Stimulated activated CD8-positive, alpha-beta memory T cell treated with anti-CD3 and anti-CD28 coated beads, Interleukin-15, amount 100 ng/mL, for 1 hour (primary cell): ENCODE measurements at places on chromosomes 1 and 21.

- no peak for DNase-seq
These were observed 19.7 kb upstream of the RIPK4 start for GRCh38 chr21:41786509-41786987.

GRCh38 chr1:229434641-229435051, 752 bp upstream of the ACTA1 start:
- no peak for DNase-seq

GRCh38 chr21:42377211-42377950, 11.0 kb upstream of the TFF1 start:
- DNase-seq, result no peak

GRCh38 chr1:209708297-209708696, 3.7 kb downstream of the HSD11B1 start:
- no peak for DNase-seq

GRCh38 chr21:43297391-43297981, 128.7 kb downstream of the CRYAA start:
- DNase-seq, result no peak

DNA sequence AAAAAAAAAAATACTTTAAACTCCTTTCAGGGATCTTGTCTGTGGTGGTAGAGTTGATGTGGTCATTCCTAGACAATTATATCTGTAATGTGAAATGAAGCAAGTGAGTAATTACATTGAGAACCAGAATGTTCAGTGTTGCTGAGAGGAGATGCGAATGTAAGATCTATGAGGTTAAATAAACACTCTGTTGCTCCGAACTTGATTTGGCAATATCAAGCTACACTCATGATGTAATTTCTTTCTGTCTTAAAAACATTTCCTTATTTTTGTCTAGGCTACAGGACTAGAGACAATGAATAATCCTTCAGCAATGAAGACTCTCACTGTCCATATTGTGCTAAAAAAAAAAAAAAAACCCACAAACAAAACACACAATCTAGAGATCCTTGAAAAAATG, 63.1 kb upstream of the IGSF5 start:
- no peak for DNase-seq

DNA sequence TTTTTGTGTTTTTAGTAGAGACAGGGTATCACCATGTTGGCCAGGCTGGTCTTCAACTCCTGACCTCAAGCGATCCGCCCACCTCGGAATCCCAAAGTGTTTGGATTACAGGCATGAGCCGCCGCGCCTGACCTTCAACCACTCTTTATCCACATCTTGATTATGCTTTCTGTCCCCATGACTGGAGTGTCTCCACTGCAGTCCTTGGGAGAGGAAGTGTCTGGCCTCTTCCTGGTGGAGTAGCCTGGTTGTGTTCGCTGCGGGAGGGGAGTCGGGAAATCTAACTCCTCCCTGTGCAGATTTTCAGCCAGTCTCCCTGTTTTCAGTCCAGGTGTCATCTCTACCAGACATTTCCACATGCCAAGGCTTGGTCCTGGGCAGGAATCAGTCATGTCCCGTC, 9.7 kb downstream of the KISS1 start:
- DNase-seq, result no peak

DNA sequence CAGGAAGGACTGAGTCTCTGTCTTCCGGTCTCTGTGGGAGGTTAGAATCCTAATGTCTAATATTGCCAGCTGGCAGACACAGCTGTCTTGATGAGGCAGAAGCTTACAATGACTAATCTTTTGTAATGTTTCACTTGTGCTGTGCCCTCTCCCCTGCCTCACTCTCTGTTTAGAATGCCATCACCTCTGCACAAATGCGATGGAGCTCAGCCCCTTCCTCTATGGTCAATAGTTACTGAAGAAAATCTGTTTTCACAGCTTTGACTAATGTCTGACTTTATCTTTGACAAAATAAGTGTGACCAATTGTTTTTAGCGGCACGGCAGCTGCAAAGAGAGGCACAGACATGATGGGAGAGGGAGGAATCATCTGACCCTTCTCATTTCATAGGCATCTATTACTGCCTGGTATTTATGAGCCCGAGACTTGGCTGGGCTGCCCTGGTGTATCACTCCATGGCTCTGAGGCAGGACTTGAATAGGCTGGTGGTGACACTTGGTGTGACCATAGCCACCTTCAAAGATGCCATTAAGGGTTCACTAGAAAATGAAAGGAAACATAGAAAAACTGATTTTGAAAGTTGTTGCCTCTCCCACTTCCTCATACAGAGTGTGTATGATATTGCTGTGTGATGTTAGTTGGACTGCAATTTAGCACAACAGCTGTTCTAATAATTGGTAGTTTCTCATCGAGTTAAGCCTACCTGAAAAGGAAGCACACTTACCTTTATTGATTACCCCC, 163.2 kb upstream of the NBPF11 start:
- DNase-seq, result no peak

GRCh38 chr1:235929216-235929615, 62.5 kb upstream of the LYST start:
- DNase-seq, result no peak

DNA sequence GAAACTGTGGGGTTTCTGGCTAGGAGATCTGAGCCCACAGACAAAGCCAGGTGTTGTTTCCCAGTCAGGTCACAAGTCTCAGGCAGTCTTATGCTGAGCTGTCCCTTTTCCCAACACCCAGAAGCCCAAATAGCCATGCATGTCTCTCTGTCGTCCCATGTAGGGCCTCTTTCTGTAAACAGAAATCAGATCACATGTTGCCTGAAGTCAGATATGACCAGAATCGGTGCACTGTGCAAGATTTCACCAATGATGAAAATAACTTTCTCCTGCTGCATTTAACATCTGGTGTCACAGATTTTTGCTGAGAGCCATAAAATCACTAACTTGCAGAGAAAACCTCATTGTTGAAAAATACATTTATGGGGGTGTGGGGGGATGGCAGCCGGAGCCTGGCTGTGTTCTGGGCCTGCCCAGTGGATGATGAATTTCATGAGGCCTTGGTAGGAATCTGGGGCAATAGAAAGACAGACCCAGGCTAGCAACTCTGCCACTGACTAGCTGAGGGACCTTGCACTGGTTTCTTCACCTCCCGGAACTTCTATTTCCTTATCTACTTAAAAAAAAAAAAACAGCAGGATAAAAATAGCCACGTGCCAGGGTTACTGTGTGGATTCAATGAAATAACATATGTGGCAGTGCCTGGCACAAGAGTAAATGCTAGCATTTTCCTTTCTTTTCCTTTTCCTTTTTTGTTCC, 158.8 kb upstream of the NFIA start:
- DNase-seq, result no peak

GRCh38 chr1:234556245-234556943, 53.6 kb downstream of the IRF2BP2 start:
- no peak for DNase-seq

DNA sequence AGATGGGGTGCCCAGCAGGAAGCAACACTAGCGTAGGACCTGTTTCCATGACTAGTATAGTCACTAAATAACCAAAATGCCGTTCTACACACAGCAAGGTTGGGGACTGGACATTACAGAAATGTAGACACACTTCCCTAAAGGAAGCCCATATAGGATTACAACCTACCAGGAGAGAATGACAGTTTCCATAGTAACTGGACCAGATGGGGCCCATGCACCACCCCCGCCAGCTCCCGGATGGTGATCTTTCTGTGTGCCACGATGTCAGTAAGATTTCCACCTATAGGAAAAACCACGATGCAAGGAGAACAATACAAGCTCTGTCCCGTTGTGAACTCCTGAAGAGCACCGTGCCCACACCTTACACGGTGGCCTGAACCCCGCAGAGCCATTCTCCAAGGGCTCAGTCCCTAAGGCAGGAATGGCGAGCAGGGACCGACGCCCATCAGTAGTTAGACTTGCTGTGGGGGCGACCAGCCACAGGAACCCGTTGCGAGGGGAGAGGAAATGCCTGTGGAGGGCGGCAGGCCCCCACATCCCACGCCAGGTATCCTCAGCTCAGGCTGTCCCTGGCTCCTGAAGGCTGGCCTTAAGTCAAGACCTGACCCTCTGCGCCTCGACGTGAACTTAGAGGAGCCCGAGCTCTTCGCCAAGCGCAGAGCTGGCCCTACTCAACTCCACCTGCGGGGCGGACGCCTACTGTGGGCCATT, 13.6 kb upstream of the CEP85 start:
- DNase-seq, result no peak

DNA sequence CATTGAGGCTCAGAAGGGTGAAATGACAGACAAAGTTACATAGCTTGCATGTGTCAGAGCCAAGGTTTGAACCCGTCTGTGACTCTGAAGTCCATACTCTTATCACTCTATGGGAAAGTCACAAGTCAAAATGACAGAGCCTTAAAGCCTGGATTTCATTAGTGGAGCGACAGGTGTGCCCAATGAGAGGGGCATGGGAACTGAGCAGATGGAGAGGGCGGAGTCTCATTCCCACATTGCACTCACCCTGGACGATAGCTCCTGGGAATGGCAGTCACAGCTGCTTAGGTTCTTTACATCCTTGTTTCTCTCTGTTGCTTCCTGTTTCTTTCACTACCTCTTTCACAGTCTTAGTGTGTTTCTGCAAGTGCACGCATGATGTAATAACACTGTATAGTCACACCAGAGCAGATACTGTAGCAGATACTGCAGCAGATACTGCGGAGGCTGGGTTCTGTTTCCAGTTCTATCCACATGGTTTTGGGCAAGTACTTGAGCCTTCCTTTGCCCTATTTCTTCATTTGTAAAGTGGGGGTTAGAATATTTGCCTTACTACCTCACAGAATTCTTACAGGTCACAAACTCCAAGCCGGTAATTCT, 127.2 kb downstream of the ZSCAN20 start:
- no peak for DNase-seq

- DNase-seq, result no peak
These were observed 4.5 kb downstream of the WNT2B start for GRCh38 chr1:112513112-112513870.

GRCh38 chr1:89995598-89996449, 914 bp downstream of the ZNF326 start:
- DNase-seq, result no peak

- no peak for DNase-seq
These were observed 21.4 kb downstream of the WNT4 start for GRCh38 chr1:22121421-22121911.

- DNase-seq, result no peak
These were observed 14.2 kb downstream of the PTPN14 start for GRCh38 chr1:214537219-214537618.

- no peak for DNase-seq
These were observed 66.2 kb upstream of the RNPC3 start for GRCh38 chr1:103459346-103459745.

DNA sequence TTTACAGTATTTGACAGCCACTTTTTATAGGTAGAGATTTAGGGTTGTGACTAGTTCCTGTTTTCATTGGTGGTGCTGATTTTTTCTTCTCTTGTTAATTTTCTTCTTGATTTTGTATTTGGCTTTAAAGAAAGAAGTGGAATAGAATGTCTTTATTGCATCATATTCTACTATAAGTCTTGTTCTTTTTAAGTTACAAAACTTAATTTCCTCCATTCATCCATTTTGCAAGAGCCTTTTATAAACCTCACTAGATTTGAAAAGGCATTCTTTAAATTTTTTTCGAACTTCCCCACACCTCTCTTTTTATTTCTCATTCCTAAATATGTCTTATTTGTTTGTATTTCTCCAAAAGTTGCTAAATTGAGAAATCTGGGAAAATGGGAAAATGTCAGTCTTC, 1368.6 kb upstream of the ADGRL4 start:
- DNase-seq, result no peak

- no peak for DNase-seq
These were observed 9.5 kb upstream of the PIGR start for GRCh38 chr1:206955476-206956451.

GRCh38 chr1:233627823-233628222, 13.9 kb downstream of the KCNK1 start:
- DNase-seq, result no peak

GRCh38 chr1:246726881-246727280, 2.7 kb downstream of the SCCPDH start:
- no peak for DNase-seq

GRCh38 chr1:94014635-94015488, 105.6 kb upstream of the GCLM start:
- no peak for DNase-seq

DNA sequence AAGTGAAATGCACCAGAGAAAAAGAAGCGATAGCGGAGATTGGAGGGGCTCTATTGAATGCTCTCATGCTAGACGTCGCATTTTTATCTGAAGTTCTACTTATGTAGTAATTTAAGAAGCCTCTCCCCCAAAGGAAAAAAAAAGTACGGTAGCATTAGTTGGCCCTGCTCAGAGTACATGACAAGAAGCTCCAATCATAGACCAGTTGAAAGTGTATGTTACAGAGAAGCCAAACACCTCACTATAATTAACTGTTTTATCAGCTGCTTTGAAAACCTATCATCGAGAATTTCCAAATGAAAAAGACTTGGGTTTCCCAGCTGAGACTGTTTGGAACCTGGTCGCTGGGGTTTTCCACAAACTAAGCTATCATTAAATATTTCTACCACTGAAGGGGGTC, 19.6 kb upstream of the OVAAL start:
- no peak for DNase-seq

DNA sequence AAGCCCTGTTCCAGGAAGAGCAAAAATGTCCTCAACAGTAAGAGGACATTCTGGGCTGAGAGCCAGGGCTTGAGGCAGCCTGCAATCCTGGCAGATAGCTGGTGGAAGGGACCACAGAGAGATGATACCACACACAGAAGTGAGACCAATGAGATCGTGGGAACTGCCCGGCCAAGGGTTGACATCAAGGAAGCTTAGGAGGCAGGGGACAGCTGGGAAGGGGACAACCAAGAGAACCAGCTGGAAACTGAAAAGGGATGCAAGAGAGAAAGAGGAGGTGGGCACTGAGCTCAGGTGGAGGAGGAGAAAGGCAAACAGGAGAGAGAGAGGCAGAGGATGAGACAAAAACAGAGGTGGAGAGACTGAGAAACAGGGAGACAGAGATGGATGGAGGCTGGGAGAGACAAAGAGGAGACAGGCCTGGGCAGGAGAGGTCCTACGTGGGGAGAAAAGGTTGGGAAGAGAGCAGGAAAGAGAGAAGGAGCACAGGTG, 9.2 kb downstream of the PDZK1IP1 start:
- no peak for DNase-seq

- DNase-seq, result no peak
These were observed 166.3 kb downstream of the TBX15 start for GRCh38 chr1:118821801-118822200.

DNA sequence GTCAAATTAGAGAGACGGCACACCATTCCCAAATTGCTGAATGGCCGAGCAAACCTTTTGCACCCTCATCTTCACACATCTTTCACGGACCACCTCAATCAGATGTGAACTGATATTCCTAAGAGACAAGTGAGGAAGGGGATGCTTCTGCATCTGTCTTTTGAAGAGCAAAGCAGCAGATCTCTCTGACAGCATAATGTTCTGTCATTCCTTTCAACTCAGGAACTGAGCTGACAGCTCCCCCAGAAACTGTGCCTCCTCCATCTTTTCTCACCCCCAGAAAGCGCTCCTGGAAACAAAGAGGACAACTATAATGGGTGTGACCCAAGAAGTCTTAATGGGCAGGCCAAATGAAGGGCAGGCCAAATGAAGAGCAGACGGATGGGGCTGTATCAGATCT, 256.4 kb downstream of the C1orf94 start:
- DNase-seq, result no peak
